Aorta (tissue), 5 donors: ENCODE measurements at places on chromosomes 2 and 18. TPM values are rescaled to one million over a fixed set of nuclear protein-coding genes. Genes with fewer than 3 reads are reported as not detected.

The DYSF gene
- 21.3 TPM for total RNA-seq

The COL3A1 gene
- total RNA-seq = 673 TPM

DNA sequence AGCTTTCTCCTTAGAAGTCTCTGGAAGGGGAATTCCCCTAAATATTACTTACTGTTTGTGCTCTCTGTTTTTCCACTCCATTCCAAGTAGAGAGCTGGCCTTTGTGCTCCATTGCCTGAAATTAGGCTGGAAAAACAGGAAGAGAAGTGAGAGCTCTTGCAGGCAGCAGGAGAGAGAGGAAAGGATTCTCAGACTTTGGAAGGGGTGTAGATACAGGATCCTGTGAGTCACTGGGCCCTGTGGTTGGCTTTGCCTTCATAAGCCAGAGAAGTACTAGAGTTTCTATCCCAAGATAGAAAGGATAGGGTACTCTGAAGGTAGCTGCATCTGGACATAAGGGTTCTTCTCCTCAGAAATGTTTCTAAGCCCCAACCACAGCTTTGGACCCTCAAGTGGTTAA lies 188.9 kb downstream of the CMPK2 start:
- no peaks in the 10 kb centered on the region for H3K4me1 ChIP-seq
- no peak overlapping the region for H3K4me3 ChIP-seq
- H3K27ac ChIP-seq = no peak overlapping the region
- no peak for DNase-seq
- H3K27me3 ChIP-seq = no peaks in the 10 kb centered on the region
- H3K36me3 ChIP-seq = no peaks in the 10 kb centered on the region

DNA sequence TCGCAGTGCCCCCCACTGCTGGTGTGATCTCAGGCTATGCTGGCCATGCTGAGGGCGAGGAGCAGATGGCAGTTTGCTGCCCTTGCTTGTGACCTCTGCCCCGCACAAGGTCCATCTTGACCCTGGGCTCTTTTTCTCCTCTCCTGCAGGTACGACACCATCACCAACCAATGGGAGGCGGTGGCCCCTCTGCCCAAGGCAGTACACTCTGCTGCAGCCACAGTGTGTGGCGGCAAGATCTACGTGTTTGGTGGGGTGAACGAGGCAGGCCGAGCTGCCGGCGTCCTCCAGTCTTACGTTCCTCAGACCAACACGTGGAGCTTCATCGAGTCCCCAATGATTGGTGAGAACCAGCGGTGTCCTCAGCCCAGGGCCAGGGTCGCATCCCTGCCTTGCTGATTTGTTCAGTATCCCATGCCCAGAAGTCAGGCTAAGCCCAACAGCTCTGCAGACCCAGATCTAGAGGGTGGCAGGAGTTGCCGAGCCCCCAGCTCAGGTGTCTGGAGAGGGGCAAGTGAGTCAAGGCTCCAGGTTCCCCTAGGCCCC lies 223.8 kb downstream of the ATAD2B start:
- H3K36me3 ChIP-seq = no peaks in the 10 kb centered on the region
- H3K27me3 ChIP-seq = no peaks in the 10 kb centered on the region
- no peak overlapping the region for H3K27ac ChIP-seq

- H3K27ac ChIP-seq = no peak overlapping the region
- DNase-seq = no peak
- no peaks in the 10 kb centered on the region for H3K36me3 ChIP-seq
- H3K4me3 ChIP-seq = no peak overlapping the region
- no peaks in the 10 kb centered on the region for H3K27me3 ChIP-seq
Observed at GRCh38 chr2:75547345-75548035, 13.2 kb downstream of the EVA1A start.

DNA sequence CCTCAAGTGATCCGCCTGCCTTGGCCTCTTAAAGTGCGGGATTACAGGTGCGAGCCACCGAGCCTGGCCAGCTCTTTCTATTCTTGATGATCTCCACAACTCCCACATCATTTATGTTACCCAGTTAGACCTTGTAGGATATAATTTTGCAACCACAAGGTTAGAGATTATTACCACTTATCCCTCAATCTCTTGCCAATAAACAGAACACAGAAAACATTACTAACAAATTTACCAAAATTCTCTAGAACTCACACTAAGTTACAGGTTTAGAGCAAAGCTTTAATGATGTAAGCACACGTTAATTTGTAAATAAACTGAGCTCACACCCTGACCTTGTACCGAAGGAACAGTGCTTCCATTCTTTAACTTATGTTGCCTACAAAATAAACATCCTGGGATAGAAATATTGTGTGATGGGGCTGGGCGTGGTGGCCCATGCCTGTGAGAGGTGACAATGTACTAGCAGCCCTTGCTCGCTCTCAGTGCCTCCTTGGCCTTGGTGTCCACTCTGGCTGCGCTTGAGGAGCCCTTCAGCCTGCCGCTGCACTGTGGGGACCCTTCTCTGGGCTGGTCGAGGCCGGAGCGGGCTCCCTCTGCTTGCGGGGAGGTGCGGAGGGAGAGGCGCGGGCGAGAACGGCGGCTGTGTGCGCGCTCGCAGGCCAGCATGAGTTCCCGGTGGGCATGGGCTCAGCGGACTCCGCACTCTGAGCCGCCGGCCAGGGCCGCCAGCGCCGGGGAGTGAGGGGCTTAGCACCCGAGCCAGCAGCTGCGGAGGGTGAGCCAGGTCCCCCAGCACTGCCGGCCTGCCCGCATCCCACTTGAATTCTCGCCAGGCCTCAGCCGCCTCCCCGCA lies 42.1 kb upstream of the ITSN2 start:
- no peaks in the 10 kb centered on the region for H3K4me1 ChIP-seq
- H3K36me3 ChIP-seq = no peaks in the 10 kb centered on the region
- no peak overlapping the region for H3K27ac ChIP-seq
- no peaks in the 10 kb centered on the region for H3K27me3 ChIP-seq
- H3K4me3 ChIP-seq = no peak overlapping the region
- no peak for DNase-seq

DNA sequence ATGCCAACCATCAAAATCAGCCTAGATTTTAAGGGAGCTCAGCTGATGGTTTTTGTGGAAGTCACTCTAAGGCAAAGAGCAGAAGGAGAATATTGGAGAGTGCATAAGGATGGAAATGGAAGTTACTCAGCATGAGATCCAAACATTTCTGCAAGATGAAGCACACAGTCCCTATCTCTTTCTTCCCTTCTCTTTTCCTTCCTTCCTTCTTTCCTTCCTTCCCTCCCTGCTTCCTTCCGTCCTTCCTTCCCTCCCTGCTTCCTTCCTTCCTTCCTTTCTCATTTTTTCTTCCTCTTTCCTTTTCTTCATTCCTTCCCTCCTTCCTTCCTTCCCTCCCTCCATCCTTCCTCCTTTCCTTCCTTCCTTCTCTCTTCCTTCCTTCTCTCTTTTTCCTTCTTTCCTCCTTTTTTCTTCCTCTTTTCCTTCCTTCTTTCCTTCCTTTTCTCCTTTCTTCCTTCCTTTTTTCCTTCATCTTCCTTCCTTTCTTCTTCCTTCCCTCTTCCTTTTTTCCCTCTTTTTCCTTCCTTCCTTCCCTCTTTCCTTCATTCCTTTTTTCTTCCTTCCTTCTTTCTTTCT lies 727.9 kb upstream of the CDH2 start:
- no peaks in the 10 kb centered on the region for H3K36me3 ChIP-seq
- H3K4me1 ChIP-seq = no peaks in the 10 kb centered on the region
- DNase-seq = no peak
- H3K27ac ChIP-seq = no peak overlapping the region
- no peaks in the 10 kb centered on the region for H3K27me3 ChIP-seq

GRCh38 chr2:135909976-135910375 lies 33.7 kb upstream of the MCM6 start:
- no peak overlapping the region for H3K4me3 ChIP-seq
- H3K27ac ChIP-seq = no peak overlapping the region
- no peak for DNase-seq
- H3K4me1 ChIP-seq = no peaks in the 10 kb centered on the region
- no peaks in the 10 kb centered on the region for H3K36me3 ChIP-seq
- H3K27me3 ChIP-seq = no peaks in the 10 kb centered on the region

GRCh38 chr2:147646818-147647468 lies 197.9 kb upstream of the ACVR2A start:
- H3K4me3 ChIP-seq = no peak overlapping the region
- DNase-seq = no peak
- no peaks in the 10 kb centered on the region for H3K36me3 ChIP-seq
- no peaks in the 10 kb centered on the region for H3K27me3 ChIP-seq

DNA sequence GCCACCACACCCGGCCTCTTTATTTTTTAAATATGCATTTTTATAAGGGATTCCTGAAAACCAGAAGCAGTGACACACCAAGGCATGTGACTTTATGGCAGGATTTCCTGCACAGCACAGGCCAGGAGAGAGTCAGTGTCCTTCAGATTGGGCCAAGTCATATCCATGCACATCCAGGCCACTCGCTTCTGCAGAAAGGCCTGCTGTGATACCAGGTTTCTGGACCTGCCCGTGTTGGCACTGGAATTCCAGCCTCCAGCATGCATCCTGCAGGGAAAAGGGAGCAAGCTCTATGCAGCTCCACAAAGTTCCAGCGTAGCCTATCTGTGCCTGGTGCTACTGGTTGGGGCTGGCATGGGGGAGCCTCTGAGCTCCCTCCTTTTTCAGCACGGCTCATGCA lies 36.8 kb downstream of the MEX3C start:
- no peak for DNase-seq
- H3K4me1 ChIP-seq = peaks cover 4% of the 10 kb centered on the region
- H3K36me3 ChIP-seq = no peaks in the 10 kb centered on the region

DNA sequence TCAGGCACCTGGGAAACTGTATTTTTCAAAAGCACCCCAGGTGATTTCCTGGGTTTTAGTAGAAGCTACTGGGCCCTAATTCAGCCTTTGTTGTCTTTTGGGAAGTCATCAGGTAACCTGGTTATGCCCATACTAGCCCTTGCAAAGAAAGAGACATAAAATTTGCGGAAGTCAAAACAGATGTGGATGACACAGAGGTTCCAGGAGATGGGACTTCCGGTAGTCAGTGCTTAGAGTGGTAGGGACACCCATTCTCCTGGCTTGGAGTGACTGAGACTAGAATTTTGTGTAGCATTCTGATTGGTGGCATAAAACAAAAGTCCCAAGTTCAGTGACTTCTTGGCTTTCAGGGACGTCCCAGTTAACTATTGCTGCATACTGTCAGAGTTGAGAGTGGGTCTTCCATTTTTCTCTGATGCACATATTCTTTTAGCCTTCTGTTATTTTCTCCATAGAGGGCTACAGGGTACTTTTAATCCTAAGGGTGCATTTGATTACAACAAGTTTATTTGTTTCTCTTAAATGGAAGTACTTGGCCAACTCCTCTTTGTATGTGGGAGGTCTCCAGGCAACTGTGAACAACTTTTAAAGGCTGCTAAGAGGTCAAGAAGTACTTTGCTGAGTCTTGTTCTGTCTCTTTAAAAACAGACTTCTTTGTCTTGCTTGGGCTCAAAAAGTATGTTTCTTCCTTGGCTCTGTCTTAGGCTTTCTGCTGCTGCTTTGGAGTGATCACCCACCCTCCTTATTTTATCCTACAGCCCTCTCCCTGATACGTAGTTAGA lies 8.8 kb downstream of the NAB1 start:
- DNase-seq = no peak
- H3K4me1 ChIP-seq = peaks cover 8% of the 10 kb centered on the region
- H3K27me3 ChIP-seq = no peaks in the 10 kb centered on the region
- no peak overlapping the region for H3K4me3 ChIP-seq
- peaks cover 2% of the 10 kb centered on the region for H3K36me3 ChIP-seq
- no peak overlapping the region for H3K27ac ChIP-seq
